H9 (cell line): ENCODE measurements at places on chromosomes 2 and 18.

DNA sequence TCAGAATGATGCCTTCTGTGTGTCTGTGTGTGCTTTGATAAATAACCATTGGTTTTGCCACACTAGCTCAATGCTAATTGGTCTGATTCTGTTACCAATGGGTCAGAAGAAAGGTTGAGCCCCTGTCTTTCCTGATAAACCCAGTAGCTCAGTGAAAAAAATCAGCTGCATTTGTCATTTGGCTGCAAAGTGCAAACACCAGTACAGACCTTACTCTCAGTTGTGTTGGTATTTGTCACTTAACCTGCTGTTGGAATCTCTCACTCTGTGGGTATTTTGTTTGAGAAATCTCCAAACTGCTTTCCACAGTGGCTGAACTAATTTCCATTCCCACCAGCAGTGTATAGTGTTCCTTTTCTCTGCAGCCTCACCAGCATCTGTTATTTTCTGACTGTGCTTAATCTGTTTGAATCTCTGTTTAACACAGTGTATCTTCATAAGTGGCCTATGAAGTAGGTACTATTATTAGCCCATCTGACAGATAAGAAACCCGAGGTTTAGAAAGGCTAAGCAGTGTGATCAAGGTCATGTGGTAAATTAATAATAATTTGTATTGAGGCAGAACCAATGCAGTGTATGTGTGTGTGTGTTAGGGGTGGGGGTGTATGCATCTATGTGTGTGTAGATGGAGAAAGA is 26.7 kb downstream of the LIMS1 start:
- DNase-seq, result no peak

DNA sequence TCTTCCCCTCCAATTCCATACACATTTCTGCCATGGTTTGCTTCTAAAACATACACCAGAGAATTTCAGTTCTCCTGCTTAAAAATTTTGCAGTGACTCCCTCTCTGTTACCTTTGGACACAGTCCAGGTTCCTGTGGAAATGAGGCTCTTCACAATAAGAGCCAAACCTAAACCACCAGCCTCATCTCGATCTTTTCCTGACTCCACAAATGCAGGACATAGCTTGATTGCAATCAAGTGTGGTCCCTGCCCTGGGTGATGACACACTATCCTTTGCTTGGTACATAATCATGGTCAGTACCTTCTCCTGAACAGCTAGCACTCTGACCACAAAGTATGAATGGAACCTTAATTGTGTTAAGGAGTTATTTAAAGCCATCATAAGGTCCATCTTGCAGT is 134.9 kb upstream of the CHAC2 start:
- no peak for DNase-seq

DNA sequence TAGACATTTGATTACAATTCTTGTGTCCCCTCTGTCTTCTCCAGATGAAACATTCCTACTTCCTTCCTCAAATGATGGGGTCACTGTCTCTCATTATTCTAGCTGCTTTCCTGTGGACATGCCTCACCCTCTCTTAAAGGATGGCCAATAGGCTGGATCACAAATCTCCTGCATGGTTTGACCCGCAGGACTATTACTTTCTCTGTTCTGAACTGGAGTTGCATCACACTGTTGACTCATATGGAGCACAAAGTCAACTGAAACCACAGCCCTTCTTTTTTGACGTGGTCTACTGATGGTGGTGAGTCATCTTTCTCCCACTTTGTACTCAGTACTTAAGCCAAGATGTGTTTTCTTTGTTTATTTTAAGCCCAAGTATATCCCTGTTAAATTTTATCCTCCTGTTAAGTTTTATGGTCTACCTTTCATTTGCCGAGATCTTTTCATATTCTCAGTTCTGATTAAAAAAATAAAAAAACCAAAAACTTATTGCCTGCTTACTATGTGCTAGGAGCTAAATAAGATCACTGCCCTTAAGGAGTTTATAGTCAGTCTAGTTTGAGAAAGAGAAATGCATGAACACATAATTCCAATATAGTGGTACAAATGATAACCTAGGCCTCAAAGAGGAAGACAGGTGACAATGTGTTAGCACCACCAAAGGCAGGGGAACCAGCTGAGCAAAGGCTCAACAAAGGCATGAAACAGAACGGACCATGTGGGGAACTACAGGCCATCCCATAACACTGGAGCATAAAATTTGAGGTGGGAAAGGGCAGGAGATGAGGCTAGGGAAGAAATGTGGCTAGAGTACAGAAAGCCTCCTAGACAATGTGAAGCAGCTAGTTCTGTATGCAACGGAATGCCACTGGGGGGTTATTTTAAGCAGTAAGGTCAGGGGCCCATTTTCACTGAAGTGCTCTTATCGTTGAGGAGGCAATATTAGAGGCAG is 67.6 kb upstream of the ZFP36L2 start:
- DNase-seq, result no peak

- DNase-seq, result no peak
Measured at GRCh38 chr2:195317550-195317949, 339.5 kb upstream of the SLC39A10 start.

GRCh38 chr2:176079831-176080539 is 3.8 kb downstream of the EVX2 start:
- peak; percentile 90 for DNase-seq

DNA sequence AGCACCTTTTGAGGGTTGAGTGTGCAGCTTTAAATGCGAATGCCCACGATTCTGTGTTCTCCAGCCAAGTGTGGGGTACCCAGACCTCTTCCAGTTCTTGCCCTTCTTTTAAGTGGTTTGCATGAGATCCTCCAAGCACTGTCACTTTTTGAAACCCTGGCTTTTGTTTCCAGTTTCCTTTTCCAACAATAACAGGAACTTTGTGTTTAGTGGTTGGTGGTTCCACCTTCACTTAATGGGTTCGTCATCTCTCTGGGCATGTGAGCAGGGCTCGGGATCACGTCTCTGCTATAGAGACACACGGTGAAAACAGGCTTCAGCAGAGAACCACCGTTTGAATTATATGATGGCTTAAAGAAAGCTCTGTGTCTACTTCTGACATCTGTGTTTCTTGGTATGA is 197.6 kb downstream of the LDLRAD4 start:
- DNase-seq, result no peak

GRCh38 chr2:128726911-128727310 is 408.2 kb upstream of the HS6ST1 start:
- DNase-seq, result no peak

DNA sequence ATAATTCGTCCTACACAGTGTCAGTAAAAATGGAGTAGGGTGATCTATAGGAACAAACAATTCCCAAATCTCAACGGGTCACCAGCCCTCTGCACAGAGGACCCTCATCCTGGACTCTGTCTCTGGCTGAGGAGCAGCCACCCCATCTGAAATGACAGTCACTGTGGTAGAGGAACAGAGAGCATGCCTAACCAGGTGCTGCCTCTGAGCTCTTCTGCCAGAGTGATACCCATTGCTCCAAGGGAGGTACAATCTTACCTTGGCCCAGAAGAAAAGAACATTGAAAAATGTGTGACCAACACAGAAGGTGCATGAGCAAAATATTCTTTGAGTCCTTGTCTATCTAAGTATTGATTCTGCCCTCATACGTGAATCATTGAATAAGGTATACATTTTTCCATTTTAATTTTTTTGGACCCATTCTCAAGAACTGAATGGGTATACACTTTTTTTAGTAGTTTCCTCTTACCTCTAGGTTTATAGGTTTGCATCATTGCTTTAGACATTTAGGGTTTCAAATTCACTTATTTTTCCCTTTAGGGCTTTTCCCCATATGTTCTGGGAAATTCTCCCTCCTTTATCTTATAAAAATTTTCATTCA is 8.7 kb downstream of the SP140 start:
- DNase-seq, result no peak

- DNase-seq, result no peak
Measured at GRCh38 chr18:59917422-59917821, 17.6 kb downstream of the PMAIP1 start.

- DNase-seq, result no peak
Measured at GRCh38 chr2:130735200-130735599, 6.3 kb downstream of the GPR148 start.

- DNase-seq, result no peak
Measured at GRCh38 chr2:208407667-208408066, 1.1 kb downstream of the PTH2R start.

- no peak for DNase-seq
Measured at GRCh38 chr18:59517446-59518165, 158.5 kb upstream of the LMAN1 start.

DNA sequence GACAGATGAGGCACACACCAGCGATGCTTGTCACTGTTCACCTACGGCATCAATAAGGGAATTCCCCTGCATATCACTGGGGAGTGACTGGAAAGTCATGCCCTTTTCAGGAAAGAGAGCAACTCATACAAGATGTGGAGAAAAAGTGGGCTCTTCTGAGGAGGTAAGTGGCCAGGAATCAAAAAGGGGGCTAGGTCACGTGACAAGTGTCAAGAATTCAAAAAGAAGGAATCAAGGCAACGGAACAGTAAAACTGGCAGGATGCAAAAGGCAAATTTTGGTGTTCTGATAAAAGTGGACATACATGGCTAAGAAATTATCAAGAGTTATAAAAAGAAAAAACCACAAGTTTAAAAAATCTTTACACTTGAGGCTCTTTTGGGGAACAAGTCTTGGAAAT is 190.7 kb upstream of the ACAA2 start:
- DNase-seq, result no peak

GRCh38 chr2:45120546-45120945 is 111.3 kb upstream of the SIX2 start:
- DNase-seq, result no peak

DNA sequence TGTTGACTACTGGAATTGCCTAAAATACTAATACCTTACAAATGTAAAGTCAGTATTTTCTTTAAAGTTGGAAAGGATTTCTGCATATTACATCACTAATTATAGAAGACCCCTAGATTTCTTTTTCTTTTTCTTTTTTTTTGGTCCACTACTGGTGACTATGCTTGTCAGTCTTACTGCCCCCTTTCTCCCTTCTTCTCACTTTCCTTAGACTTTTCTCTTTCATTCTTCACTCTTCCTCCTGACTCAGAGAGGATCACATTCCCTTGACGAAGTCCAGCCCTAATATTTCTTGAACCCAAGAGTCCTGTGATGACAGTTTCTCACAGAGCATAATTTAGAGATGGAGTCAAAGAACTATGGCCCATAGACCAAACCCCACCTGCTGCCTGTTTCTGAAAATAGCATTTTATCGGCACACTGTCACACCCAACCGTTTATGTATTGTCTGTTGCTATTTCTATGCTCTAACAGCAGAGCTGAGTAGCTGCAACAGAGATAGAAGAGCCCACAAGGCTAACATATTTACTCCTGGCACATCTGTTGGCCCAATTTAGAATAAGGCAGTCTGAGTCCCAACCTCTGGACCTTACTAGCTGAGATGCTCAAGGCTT is 40.6 kb upstream of the RIOK3 start:
- DNase-seq, result no peak

DNA sequence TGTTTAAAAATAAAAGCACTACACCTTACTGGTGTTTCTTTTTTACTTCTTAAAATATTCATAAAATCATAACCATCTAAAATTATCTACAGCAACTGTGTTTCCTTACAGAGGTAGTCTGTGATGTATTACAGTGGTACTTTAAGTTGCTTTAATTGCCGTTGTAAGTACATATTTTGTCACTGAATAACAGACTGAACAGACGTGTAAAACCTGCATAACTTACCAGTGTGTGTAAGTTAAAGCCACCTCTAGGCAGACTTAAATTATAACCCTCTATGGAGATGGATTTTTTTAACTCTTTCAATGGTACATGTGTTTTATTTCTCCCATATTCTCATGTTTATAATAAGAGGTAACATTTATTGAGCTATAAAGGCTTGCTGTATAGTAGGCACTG is 166.8 kb downstream of the NR4A2 start:
- DNase-seq, result no peak

DNA sequence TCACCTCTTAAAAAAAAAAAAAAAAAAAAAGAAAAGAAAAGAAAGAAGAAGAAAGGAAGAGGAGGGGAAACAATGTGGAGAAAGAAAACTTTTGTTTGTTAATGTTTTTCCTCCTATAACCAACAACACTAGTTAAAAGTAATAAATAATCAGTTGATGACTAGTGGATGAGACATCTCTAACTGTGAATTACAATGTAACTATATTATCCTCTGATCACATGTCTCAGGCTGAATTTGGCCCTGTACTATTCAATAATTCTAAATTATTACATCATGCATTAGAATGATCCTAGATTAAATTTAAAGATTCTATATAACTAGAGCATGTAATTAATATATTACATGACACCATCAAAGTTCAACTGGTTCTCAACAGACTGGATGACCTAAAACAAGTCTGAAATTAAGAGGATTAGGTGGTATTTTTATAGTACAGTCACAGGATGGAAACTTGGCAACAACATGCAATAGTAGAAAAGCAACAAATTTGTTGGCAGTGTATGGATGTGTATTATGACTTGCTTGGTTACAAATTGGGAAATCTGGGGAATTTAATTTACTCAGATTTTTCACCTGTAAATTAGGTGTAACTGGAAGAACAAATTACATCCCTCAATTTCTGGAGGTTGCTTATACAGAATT is 269.3 kb upstream of the SETBP1 start:
- no peak for DNase-seq

DNA sequence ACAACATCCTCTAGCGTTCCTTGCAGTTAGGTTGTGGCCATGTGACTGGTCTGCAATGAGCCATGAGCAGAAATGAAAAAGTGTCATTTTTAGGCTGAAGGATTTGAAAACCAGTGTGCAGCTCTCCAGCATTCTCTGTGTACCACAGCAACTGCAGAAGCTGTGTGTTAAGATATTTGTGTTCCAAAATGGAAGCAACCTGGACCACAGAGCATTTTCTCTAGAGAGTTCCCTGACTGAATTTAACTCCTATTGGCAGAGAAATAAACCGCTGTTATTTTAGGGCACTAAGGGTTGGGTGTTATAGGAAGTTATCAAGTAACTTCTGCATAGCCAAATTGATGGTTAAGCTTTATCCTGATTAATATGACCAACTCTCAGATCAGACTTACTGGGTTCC is 257.2 kb upstream of the THUMPD2 start:
- no peak for DNase-seq

GRCh38 chr2:55896633-55897032 is 26.9 kb downstream of the EFEMP1 start:
- no peak for DNase-seq

DNA sequence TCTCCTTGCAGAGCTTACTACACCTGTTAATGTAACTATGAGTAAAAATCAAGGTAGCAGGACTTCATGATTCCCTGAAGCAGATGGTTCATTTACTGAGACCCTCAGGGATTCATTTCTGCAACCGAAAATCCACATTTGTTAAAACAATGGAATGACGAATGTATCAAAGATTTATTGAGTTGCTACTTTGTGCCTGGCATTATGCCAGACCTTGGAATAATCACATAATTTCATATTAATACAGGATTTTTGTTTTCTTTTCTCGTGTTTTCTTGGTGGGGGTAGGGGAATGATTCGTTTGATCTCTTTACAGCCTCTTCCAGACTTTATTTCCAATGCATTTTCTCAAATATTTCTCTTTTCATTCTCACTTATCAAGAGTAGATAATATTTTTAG is 8.9 kb upstream of the KIF5C start:
- DNase-seq, result no peak

GRCh38 chr2:196747400-196747799 is 52.1 kb downstream of the GTF3C3 start:
- no peak for DNase-seq

- no peak for DNase-seq
Measured at GRCh38 chr18:25062720-25063119, 289.2 kb downstream of the ZNF521 start.
